ENCODE measurements at places on chromosomes 11 and 22.

- no peak for DNase-seq
Observed at GRCh38 chr11:130580891-130581492, 132.5 kb downstream of the ADAMTS15 start.

DNA sequence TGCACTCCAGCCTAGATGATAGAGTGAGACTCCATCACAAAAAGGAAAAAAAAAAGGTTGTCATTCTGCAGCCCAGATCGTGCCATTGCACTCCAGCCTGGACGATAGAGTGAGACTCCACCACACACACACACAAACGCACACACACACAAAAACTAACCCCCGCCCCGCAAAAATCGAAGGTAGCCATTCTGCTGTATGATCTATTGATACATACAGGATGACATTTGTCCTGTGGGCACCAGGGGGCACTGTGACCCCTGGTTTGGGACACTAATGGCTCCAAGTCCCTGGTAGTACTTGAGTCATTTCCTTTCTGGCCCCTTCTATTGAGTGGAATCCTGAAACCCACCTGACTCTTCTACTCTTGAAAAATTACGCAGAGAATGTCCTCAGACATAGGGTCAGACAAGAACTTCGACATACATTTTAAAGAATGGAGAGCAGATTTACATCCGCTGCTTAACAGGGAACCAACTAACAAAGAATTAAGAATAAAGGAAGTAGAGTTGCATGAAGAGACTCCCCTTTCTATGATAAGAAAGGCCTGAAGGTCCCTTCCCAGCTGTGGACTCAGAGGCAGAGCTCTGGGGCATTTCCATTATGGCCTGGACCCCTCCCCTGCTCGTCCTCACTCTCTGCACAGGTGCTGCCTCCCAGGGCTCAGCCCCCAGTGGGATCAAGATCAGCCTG is 35.0 kb upstream of the PRAME start:
- DNase-seq: peak; percentile 52

GRCh38 chr22:25111579-25112517 is 87.8 kb upstream of the CRYBB3 start:
- no peak for DNase-seq

DNA sequence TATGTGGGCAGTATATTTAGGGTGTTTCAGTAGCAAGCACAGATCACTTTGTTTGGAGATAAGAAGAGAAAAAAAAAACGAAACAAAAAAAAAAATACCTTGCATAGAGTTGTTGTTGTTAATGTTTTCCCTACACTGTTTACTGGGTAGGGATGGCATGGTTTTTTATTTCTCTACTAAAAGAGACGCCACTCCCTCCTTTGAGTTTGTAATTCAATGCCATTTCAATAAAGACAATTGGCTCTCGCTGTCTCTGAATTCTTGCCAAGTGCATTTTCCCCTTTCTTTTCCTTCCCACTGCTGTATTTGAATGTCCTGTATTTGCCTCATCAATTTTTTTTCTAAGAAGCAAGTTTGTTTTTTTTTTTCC is 213.9 kb upstream of the UBASH3B start:
- no peak for DNase-seq

DNA sequence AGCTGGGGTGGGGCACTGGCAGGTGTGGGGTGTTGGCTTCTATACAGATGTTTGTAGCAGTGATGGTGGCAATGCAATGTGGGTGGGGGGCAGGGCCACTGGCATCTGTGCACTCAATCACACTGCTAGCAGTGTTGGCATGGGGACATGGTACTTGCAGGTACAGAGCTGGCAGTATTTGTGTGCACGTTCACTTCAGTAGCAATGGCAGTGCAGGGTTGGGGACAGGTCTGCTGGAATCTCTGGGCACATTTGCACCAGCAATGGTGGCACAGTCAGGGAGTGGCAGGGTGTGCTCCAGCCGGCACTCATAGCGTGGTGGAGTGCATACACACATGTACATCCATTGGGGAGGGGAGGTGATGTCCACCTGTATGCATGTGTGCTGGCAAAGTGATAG is 775.2 kb downstream of the CNTN5 start:
- DNase-seq: no peak

- DNase-seq: no peak
Observed at GRCh38 chr11:117511931-117512539, 184.4 kb downstream of the CEP164 start.

DNA sequence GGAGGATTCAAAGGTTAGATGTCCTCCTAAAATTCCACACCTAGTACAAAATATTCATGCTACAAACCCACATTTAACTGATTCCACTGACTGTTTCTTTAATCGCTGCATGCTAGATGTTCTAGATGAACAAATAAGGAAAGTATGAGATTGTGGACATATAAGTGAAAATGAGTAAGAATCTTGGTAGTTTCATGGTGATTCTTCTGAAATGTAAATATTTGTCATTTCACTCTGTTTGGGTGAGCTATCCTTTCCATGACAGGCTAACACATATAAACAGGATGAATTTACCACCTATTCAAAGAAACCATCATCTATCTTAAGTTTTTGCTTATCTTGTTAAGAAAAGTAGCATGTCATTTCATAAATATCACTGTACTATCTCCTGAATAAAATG is 14.8 kb downstream of the OR5B3 start:
- no peak for DNase-seq

GRCh38 chr22:29782061-29782845 is 15.1 kb downstream of the UQCR10 start:
- DNase-seq: no peak

DNA sequence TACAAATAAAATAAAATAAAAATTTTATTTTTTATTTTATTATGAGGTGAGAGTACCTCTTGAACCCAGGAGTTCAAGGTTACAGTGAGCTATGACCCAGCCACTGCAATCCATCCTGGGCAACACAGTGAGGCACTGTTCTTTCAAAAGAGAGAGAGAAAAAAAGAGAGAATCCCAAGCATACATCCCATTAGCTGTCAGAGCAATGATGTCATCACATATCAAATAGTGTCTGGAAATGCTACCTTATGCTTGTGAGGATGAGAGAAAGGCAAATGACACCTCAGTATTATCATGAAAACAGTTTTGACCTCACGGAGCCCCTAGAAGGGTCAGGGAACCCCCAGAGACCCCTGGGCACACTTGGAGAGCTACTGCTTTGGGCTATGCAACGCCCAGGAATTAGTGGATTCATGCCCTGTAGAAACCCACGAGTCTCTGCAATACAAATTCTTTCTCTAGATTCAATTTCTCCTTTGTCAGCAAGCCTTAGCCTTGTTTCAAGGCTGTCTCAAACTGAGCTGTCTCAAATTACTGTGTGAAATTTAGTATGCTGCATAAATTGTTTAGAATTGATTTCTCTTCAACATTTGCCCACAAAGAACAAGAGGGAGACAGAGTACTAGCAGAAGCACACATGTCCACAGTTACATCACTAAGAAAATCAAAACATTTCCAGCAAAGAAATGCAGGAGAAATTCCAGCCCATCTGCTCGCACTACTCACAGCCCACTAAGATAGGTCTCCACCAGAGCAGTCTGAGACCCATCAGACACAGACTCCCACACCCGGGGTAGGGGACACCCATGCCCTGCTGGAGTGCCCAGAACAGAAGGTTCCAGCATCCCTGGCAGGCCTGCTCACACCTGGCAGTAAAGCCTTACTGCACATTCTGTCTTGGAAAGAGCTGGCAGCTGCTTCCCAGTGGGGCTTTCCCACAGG is 18.1 kb downstream of the DGCR2 start:
- DNase-seq: no peak

DNA sequence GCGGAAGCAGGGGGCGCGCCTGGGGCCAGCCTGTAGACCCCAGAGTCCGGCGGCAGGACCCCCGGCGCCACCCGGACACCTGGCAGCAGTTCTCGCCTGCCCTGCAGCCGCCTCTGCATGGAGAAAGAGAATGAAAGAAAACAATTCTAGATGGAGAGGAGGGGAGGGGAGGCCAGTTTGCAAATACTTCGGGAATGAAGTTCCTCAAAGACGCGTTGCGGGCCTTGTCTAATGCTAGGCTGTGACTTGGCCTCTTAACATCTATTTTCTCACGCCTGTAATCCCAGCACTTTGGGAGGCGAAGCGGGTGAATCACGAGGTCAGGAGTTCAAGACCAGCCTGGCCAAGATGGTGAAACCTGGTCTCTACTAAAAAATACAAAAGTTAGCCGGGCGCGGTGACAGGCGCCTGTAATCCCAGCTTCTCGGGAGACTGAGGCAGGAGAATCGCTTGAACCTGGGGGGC is 2.1 kb upstream of the BARX2 start:
- DNase-seq: no peak

DNA sequence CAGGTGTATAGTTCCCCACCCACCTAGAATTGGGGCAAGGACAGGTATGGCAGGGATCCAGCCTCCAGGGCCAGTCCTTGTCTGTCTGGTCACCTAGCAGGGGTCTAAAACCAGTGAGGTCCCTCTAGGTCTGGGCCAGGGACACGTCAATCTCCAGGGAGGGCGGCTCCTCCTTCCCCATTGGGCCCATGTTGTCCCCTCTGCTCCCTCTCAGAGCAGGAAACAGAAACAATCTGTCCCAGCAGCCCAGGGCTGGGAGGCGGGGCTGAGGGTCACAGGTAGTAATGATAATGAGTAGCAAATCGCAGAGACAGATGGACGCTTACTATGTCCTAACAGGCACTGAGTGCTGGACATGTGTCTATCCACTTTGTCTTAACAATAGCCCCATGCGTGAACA is 22.8 kb upstream of the SYT7 start:
- DNase-seq: no peak

DNA sequence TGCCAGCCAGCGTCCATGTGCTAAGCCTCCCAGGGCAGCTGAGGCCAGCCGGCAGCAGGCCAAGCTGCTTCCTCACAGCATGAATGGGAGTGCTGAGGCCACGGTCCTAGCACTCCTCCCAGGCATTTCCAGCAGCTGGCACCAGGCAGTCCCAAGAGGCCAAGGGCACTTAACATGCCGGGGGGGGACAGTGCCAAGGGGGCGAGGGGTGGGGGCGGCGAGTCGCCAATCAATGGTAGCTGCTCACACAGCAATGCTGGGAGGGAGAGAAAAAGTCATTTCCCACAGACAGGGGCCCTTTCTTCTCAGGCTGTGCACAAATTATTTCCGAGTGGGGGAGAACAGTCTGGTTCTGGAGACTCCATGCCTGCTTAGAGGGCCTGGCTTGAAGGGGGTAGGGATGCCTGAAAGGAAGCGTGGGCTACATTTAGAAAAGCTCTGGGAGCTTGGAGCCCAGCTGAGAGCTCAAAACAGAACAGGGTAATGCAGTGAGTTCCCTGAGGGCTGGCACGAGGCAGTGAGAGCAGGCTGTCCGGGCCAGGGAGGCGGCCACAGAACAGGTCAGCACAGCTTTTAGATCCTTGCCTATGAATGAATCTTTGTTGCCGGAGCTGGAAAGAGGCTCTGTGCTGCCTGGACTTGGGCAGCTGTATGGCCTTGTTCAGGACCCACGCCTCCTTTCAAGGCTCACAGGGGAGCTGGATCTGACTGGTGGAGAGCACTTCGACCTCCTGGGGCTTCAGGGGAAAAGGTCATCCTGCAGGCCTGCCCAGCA is 14.4 kb upstream of the TBC1D10A start:
- DNase-seq: no peak

DNA sequence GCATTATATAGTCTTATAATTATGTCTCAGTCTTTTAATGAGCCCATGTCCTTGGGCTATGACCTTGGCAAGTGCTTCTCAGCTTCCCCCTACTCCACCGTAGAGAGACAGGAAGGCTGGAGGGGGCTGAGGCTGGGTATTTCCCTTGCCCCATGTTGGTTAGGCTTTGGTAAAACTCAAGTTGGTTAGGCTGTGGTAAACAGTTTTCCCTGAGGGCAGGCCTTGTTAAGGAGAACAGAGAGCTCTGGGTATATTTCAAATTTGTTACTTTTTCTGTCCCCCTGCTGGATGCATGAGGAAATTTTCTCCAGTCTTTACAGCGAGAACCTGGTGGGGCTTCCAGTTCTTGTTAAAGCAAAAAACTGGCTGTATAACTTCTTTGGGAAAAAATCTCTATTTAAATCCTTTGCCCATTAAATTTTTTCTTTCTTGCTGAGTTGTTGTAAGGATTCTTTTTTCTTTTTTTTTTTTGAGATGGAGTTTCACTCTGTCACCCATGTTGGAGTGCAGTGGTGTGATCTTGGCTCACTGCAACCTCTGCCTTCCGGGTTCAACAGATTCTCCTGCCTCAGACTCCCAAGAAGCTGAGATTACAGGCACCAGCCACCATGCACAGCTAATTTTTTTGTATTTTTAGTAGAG is 12.2 kb upstream of the DCHS1 start:
- DNase-seq: no peak

All from vagina (tissue), 2 donors.